Liver (tissue), 10 donors: ENCODE measurements at places on chromosomes 7 and 10. TPM values are rescaled to one million over a fixed set of nuclear protein-coding genes. Genes with fewer than 3 reads are reported as not detected.

GRCh38 chr10:49008505-49009198 lies 69.0 kb upstream of the LRRC18 start:
- DNase-seq: no peak

DNA sequence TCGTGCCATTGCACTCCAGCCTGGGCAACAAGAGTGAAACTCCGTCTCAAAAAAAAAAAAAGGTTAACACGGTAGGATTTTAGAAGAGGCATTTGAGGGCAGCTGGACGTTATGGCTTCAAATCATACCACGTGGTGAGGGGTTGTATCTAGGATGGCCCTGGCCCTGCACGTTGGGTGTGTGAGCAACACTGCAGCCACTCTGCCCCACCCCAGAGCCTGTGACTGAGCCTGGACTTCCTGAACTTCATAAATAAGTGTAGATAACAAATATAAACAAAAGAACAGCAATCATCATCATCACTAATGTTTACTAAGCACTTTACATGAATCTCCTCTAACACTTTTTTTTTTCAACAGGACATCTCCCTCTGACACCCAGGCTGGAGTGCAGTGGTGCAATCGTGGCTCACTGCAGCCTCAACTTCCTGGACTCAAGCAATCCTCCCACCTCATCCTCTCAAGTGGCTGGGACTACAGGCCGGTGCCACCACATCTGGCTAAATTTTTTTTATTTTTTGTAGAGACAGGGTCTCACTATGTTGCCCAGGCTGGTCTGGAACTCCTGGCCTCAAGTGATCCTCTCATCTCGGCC lies 169.5 kb upstream of the FRMD4A start:
- no peak for DNase-seq

GRCh38 chr7:47347816-47348385 lies 234.0 kb downstream of the TNS3 start:
- DNase-seq: no peak

- DNase-seq: no peak
Measured at GRCh38 chr10:112173206-112173605, 10.4 kb downstream of the GPAM start.

DNA sequence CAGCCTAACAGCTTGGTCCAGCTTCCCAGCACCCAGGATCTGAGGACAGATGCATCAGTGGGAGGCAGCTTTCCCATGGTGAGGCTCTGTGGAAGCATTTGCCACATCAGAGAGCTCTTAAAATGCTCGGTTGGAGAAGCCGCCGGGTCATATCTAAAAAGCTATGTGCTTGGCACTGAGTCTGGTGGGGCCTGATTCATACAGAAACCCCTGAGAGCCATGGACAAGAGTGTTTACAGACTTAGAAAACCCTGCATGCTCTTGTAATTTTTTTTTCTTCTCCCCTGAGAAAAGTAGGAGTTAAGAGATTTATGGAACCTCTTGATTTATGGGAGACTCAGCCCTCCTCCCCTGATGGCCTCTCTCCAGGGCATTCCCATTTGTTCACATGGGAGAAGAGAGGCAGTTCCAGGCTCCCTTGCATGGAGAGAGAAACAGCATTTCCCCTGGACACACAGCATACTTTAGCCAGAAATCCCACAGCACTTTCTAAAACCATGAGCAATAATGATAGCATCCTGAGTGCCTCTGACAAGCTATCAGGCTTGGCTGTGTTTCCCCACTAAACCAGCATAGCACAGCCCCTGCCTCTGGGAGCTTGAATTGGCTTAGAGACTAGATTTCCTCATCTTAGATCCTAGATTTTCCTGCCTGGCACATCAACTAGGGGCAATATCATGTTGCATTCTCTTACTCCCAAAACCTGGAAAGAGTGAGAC lies 322.1 kb upstream of the AUTS2 start:
- no peak for DNase-seq

DNA sequence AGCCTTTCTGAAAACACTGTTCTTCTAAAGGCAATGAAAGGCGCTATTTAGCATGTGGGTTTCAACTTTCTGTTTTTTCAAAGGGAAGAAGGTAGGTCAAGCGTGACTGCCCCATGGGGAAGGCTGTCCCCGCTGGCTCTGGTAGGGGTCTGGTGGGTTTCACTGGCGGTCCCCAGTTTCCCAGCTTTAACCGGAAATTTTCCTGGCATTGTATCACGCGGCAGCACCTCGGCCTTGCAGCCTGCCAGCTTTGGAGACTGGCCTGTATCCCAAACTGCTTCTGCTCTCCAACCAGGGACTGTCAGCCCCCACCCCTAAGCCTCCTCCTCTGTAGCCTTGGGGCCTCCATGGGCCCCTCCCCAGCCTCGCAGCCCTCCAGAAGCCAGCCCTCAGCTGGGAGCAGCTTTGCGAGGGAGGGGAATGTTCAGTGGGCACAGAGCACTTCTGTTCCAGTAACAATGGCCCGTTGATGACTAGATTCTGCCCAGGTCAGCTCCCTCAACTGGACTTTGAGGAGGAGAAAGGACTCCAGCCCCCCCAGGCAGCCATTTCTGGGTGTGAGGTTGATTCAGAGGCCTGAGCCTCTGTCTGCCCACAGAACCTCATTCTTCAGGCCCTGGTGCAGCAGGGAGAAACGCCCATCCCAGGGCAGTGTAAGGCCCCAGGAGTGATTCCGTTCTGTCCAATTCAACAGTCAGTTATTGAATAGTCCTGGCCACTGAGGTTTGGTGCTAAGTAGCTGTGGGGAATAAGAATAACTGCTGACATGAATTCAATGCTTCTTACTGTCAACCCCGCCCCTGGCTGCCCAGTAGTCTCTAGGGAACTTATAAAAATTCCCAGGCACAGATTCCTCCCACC lies 17.1 kb downstream of the CHST3 start:
- DNase-seq: no peak

GRCh38 chr10:4807761-4808507 lies 18.1 kb upstream of the AKR1E2 start:
- DNase-seq: no peak

DNA sequence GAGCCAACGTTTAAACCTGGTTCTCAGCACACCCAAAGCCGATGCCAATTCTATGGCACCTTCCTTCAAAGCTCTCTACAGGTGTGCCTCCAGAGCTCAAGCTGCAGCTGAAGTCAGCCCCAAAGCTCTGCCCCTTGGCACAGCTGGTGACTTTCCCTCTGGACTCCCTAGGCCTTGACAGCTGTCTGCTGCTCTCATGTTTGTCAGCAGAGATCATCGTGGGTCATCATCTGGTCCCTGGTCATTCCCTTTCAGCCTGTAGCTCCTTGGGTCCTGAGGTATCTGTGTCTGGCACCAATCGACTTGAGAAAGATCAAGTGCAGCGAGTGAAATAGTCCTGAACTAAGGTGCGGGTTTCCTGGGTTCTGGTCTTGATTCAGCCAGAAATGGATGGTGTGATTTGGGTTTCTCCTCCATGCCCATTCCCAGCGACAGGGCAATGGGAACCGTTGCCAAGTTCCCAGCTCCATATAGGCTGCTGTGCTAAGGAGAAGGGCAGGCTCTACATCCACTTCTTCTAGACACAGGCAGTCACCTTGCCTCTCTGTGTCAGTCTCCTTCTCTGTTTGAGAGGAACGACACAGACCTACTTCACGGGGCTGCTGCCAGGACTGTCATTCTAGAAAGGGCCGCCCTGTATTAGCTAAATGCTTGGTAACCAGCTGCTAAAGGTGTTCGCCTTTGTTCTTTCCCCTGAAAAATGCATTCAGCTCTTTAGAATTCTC lies 3.6 kb downstream of the PKD1L1 start:
- no peak for DNase-seq

DNA sequence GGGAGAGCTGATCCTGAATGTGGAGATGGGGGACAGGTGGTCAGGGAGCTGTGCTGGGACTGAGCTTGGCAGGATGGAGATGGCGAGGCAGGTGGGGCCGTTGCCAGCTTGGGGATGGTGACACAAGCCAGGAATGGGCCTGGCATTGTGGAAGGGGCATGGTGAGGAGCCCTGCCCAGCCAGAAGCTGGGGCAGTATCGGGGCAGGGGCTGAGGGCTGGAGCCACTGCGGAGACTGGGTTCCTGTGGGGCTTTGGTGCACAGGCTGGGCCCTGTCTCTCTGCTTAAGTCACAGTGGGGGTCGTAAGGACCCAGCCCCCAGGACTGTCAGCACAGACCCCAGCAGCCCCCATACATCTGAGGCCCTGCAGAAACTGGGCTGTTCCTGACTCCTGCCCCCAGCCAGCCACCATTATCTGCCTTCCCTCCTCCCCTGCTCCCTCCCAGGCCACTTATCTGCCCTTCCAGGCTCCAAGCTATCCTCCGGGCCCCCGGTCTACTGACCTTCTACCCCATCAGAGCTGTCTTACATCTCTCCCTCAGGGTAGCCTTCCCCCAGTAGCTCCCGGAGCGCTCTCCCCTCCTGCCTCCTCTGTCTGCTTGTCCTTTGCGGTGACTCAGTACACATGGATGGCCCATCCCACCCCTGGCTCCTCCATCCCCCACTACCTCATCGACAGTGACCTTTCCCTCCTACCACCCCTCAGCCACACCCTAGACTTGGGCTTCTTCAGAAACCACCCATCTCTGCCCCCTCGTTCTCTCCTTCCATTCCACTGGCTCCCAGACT lies 44.2 kb downstream of the PPIF start:
- peak; percentile 71 for DNase-seq

- no peak for DNase-seq
Measured at GRCh38 chr7:69654849-69655707, 56.8 kb downstream of the AUTS2 start.

DNA sequence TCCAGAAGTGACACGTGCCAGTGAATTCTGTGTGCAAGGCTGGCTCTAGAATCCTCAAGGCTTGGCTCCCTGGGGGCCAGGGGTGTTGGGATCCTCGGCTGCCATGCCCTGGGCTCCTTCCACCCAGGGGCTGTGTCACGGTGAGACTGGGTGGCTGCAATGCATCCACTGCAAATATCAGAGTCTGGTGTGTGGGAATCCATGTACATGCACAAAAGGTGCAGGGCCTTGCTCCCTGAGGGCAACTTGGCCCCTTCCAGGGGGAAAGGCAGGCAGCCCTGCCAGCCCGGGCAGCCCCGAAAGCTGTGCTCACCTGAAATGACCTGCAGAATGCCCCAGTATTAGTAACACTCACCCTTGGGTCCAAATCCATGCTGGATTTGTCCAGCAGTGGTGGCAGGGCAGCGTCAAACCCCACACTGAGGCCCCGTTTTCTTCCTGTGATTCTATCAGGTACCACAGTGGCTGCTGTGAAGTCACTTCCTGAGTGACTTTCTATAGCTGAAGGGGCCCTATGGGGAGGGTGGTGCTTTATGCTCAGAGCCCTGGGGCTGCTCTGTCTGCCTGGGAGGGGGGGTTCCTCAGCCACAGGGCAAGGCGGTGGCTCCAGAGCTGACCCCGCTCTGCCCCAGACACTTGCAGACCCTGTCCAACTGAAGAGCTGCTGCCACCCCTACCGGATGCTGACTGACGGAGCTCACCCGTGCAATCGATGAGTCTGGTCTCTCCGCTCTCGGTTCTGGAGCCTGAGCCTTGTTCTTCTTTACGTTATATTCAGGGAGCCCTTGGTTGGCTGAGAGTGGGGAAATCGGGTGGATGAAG lies 317.7 kb downstream of the GLRX3 start:
- DNase-seq: peak; percentile 5

GRCh38 chr10:131758062-131758938 lies 142.5 kb upstream of the PPP2R2D start:
- no peak for DNase-seq

DNA sequence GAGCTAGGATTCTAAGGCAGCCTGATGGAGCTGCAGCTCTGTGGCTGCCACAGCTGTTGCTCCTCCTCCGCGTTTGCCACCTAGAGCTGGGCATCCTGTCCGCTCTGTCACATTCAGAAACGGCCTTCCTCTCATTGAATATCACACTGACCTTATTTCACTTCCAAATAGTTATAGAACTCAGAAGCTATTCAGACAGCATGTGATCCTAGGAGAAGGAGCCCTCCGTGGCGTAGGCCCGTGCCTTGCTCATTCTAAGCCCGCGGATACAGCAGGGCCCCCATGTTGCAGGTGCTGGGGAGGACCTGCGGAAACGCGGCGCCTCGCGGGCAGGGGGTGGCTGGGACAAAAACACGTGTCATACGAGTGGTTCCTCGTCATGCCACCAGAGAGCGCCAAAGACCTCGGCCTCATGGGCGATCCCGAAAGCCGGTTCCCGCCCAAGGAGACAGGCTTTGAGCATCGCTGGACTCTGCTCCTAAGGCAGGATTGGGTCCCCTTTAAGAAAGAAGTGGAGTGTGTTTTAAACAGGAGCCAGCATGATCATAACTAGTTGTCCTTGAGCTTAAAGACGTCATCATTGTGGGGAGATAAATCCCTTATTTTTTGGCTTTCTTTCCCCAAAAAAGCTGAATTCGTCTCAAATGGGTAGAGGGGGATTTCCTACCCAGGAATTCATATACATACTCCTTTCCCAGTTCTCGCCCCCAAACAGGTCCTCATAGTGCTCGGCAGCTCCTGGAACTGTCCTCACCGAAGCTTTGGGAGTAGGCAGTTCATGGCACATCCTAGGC lies 17.9 kb upstream of the FIGNL1 start:
- peak; percentile 78 for DNase-seq

GRCh38 chr10:29881336-29881771 lies 178.0 kb downstream of the JCAD start:
- no peak for DNase-seq

- no peak for DNase-seq
Measured at GRCh38 chr7:42262964-42263363, 26.0 kb upstream of the GLI3 start.

GRCh38 chr7:69817841-69818635 lies 219.8 kb downstream of the AUTS2 start:
- DNase-seq: no peak

DNA sequence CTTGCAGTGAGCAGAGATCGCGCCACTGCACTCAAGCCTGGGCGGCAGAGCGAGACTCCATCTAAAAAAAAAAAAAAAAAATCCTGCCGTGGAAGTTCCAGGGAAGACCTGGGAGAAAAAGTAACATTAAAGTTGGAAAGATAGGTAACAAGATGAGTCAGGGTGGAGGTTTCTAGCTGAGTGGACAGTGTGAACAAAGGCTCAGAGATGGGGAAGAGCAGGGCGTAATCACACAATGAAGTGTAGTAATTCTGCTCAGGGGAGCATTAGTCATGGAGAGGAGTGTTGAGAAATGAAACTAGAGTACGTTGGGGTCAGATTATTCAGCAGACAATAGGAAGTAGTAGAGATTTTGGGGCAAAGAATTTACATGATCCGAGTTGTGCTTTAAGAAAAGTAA lies 21.6 kb upstream of the WASL start:
- no peak for DNase-seq

DNA sequence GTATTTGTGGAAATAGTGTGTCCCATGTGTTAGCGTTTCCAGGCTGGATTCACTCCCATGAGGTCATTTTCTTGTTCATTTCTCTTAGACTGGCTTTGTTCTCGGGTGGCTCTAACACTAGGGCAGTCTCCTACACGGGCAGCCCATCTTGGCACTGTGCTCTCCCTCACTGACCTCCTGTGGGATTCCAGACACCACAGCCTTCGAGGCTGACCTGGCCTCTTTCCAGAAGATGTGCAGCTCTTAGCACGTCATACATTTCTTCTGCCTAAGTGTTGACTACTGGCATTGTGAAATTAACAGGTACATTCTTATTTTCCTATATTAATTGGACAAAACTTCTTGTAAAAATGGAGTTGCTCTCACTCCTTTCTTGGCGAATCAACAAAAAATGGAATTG lies 72.8 kb downstream of the INSYN2A start:
- DNase-seq: no peak

Gene TMEM139
- polyA plus RNA-seq: 7.0 TPM

Gene SFRP5
- polyA plus RNA-seq: 9.2 TPM

Gene UPK3B
- 0.38 TPM for polyA plus RNA-seq

Gene FXYD4
- not detected for polyA plus RNA-seq

Gene FGFR2
- 11.4 TPM for polyA plus RNA-seq

Gene PRLHR
- not detected for polyA plus RNA-seq

Gene ASAH2
- 1.0 TPM for polyA plus RNA-seq

Gene PALD1
- 0.72 TPM for polyA plus RNA-seq
